Activated CD4-positive, CD25-positive, alpha-beta regulatory T cell (primary cell): ENCODE measurements at places on chromosomes 5 and 9.

DNA sequence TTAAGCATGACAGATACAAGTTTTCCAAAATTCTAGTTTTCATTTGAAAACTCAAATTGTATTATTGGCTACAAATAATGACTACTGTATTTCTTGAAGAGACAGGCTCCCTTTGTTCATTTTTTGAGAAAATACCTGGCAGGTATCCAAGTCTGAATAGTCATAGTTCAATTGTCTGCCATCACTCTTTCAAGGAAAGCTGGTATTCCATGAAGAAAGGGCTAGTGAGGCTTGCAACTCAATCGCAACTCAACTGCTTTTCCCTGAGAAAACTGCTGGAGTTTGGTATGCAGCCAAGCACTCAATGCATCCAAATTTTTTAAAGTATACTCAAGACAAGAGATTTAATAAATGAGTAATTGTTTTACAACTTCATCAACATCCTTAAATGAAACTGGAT, 61.4 kb upstream of the TRIO start:
- no peak for DNase-seq

GRCh38 chr5:93884254-93884653, 142.9 kb upstream of the POU5F2 start:
- no peak for DNase-seq

DNA sequence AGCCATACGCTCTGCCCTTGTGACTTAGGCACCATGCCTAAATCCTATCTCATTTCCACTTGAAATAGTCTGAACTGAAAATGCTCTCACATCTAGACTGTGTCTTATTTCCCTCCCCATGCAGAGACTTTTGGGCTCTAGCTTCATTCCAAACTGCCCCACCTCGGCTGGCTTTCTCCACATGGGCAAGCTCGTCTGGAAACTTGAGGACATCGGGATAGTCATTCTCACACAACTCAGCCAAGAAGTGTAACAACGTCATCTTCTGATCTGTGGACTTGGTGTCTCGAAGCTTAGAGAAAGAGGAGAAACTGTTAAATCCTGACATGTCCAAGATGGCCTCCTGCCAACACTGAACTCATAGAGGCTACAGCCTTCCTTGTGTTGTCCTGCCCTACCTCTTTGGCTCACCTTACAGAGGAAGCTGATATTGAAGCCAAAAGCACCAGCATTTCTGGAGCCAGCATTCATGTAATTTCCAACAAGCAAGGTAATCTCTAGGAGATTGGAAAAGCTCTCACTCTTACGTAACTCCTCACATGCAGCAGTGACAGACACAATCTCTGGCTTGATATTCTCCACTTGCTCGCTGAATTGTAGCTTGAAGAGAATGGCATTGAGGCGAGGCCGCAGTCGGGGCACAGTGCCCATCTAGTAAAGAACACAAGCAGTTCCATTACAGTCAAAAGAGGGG, 39.6 kb downstream of the PCDHGC5 start:
- DNase-seq = no peak

- DNase-seq = no peak
Observed at GRCh38 chr5:75601567-75601966, 9.7 kb upstream of the ANKDD1B start.

DNA sequence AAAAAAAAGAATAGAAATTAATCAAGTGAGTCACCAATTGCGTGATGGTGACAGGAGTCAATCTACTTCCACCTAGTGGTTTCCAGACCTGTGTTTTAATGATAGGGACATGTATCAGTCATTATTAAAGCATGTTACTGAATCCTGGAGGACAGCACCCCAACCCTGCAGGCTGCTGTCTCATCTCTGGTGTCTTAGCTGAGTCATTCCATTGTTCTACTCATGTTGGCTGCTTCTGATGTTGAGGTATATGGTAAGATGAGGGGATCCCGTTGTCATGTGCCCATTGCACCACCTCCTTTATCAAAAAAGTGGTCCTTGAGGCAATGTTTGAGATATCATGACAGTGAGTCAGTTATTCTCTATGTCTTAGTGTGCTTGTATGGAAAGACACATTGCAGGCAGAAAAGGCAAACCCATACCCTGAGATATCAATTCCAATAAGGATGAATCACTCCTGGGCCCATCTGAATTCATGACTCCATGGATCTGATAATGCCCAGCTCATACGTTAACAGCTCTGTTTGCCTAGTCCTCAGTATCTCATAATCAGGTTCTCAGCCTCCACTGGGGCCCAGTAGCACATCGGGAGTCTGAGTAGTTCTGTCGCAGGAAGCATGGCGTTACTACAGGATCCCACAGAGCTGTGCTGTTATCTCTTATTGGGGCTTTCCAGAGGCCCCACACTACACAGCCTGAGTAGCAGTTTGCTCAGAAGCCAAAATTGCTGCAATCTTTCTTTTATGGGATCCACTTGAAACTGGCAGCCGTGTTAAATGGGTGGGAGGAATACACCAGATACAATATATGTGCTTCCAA, 31.2 kb downstream of the HMGCS1 start:
- no peak for DNase-seq

DNA sequence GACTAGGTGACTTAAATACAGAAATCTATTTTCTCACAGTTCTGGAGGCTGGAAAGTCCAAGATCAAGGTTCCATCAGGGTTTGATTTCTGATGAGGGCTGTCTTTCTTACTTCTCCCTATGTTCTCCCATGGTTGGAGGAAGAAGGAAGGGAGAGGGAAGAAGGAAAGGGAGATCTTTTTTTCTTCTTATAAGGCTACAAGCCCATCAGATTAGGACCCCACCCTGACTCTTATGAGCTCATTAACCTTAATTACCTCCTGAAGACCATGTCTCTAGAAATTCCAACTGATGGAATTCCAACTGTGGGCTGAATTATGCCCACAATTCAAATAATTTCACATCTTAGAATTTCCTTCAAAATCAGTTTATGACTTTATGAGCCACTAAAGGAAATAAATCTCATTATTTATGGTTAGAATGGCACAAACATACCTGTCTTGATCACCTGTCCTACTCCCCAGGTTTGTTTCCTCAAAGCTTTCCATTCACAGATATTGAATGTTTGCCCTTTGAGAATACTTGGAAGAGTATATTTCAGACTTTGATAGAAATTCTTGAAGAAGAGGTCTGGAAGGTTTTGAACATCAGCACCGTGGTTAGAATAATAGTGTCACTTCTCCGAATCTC, 7.6 kb downstream of the PPWD1 start:
- no peak for DNase-seq

- no peak for DNase-seq
Observed at GRCh38 chr9:34498553-34498952, 24.2 kb downstream of the ENHO start.

DNA sequence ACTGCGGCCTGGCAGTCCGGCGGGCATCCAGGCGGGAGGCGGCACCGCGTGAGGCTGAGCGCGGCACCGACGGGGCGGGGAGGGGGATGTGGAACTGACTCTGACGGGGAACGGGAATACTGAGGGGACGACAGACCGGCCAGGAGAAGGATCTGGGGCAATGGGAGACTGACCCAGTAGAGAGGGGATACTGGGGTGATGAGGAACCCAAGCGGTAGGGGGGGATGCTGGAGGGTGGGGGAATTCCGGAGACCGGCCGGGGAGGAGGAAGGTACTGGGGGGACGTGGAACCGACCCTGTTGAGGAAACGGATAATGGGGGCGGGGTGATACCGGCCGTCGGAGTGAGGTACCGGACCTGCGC, 423 bp downstream of the IPPK start:
- no peak for DNase-seq

- DNase-seq = no peak
Observed at GRCh38 chr5:131818001-131818724, 21.3 kb upstream of the FNIP1 start.

GRCh38 chr5:59109383-59109782, 526.5 kb downstream of the RAB3C start:
- DNase-seq = no peak

DNA sequence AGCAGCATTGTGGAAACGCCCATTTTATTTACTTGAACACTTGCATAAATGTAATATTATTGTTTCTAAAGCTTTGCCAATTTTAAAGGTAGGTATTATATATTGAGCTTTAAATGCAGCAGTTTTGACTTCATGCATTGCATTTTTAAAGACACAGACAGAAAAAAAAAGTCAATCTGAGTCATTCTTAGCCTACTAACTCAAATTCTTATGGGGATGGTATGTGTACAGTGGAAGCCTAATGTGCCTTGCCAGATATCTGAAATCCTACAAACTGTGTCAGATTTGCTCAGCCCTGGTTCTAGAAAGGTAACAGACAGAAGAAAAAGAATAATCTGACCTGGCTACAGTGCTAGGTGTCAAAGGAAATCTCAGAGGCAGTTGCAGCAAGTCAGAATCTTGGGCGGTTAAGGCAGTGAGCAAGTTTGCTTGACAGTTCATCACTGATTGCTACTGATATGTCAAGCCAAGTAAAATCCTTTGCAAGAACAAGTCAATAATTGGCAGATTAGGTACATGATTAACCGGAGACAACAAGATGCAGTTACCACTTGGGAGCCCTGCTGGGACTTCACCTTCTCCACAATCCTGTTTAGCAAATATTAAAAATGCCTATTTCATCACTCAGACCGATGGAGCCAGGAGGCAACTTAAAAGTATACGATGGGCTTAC, 224.8 kb upstream of the WWC1 start:
- DNase-seq = no peak

DNA sequence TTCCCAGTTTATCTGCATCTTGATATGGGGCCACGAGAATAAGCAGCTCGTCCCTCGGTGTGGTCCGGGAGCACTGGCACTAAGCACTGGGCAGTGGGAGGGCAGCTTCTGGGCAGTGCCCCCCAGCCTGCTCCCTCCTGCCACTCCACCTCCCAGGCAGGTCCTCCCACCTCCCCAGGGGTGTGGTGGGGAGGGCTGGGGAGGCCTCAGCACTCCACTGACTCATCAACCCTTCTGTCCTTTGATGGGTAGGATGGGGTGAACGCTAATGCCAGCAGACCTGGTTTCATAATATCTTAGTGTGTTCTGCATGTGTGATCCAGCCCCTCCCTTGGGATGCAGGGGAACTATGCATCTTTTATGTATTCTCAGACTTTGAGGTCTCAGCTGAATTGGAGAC, 62.2 kb upstream of the GNE start:
- no peak for DNase-seq
